CD4-positive, alpha-beta T cell treated with Interleukin-6 at 100 ng/mL for 8 hours (primary cell): ENCODE measurements at places on chromosomes 2 and 18.
A peak's percentile ranks its signal among the peaks of the same experiment; 100 is the strongest.

GRCh38 chr2:216114382-216114713, 5.2 kb downstream of the XRCC5 start:
- no peak for DNase-seq

DNA sequence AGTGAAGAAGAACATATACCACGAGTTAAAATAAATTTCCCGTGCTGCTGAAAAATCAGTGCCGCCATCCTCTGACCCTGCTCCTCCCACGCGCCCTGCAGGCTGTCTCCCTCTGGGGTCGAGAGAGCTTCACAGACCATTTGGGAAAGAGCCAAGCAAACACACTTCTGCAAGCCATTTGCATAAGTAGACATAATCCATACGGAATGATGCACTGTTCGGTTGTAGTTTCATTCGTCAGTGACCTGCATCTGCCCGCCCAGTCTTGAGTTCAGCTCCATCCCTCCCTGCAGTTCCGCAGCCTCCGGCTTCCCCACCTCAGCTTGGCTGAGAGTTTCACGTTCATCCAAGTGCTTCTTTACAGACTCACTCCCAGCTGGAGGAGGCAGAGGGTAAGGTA, 69.6 kb downstream of the TRAPPC12 start:
- no peak for DNase-seq

DNA sequence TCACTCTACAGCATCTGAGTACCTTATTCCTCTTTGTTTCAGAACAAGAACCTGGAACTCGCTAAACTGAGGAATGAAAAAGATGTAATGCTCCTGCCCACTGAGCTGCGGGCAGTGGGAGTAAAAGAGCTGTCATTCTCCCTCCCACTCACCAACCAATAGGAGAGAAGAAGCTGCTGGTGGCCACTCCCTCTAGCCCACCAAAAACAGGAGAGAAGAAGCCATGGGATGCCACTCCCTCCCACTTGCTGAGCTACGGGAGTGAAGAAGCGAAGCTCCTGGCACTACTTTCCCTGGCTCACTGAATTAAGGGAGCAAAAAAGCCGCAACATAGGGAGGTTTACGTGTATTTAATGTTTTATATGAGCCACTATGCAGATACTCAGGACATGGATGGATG, 53.7 kb downstream of the RIT2 start:
- no peak for DNase-seq

DNA sequence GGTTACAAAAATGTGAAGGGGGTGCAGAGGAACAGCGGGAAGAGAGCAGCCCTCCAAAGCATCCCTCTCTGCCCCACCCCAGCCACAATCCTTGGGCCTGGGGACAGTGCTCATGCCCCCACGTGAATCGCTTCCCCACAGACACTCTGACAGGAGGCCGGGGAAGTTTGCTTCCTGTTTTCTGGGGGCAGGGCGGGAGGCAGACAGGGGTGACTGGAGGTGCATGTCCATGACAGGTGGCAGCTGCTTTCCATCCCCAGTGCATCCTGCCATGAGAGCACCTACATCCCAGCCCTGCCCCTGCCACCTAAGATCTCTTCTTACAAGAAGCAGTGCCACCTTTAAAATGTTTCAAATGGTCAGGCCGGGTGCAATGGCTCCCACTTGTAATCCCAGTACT, 47.2 kb upstream of the UBE2F start:
- DNase-seq: no peak

GRCh38 chr2:238704471-238705225, 143.2 kb upstream of the TWIST2 start:
- no peak for DNase-seq

- DNase-seq: peak; percentile 51
Measured at GRCh38 chr2:240437861-240438809, 2.7 kb downstream of the GPC1 start.

- no peak for DNase-seq
Measured at GRCh38 chr18:51425475-51425874, 228.0 kb upstream of the MEX3C start.

DNA sequence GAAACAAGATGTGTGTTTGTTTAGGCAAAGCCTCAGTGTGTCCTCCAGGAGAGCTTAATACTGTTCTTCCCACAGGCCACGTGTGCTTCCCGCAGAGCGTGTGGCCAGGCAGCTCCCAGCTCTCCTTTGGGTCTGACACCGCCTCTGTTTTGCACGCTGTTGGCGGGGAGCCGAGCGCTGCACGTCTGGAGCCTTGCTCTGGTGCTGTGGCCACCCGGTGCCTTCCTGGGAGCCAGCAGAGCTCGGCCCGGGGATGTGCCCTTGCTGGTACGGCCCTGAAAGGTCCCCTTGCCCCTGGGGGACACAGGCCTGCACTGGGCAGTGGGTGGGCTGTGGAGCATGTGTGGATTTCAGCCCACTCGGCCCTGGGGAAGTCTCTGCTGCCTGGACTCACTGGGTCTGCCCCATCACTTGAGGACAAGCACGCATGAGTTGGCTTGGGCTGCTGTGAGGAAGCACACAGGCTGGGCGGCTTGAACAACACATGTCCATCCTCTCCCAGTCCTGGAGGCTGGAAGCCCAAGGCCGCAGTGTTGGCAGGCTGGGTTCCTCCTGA, 160.7 kb upstream of the HDAC4 start:
- no peak for DNase-seq

- DNase-seq: no peak
Measured at GRCh38 chr18:62838475-62839098, 123.2 kb downstream of the PHLPP1 start.

DNA sequence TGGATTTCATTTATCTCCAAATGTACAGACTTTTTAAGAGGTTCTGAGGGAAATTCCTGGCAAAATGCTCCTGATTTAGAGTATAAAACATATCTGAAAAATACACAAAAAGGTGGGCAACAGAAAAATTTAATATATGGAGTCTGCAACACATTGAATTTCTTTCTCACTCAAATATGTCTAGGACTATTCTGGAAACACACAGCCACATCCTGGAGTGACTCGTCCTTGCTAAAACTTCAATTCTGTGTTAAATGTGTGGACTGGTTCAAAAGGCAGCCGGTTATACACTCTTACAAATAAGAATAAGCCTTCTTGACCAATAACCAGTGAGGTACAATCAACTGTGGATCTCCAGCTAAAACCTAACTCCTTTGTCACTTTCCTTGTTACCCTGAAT, 44.1 kb upstream of the RND3 start:
- DNase-seq: no peak

DNA sequence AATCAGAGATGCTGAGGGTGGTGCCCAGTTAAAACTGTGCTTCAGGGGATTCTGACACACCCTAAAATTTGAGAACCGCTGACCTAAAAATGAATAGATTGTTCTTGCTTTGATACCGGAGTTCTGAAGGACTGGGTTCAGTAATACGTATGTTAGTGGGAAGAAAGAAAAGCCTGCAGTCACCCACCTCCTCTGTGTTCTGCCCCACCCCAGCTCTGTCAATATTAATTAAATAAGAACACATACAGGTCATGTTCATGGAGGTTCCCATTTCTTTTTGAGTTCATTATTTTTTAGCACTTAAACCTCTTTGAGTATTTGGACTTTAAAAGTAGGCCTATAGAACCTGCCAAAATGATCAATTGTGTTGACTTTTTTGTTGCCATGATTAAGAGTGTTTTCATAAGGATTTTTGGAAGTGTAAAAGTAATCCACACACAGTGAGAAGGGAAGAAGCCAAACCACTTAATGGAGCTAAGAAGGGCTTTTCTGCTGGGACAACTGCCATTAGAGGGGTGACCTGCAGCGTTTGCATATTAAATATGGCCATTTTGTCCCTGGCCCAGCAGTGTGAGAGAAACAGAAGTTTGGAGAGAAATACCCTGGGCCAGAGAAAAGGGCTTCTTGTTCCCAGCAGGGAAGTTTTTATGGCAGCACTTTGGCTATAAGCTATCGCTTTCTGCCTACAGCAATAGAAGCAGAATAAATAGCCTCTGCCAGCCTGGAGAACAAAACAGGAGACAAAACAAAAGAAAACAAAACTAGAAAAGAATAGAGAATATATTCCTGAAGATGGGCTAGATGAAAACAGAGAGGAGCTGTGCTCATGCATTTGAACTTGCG, 80.7 kb upstream of the RNF152 start:
- DNase-seq: no peak

DNA sequence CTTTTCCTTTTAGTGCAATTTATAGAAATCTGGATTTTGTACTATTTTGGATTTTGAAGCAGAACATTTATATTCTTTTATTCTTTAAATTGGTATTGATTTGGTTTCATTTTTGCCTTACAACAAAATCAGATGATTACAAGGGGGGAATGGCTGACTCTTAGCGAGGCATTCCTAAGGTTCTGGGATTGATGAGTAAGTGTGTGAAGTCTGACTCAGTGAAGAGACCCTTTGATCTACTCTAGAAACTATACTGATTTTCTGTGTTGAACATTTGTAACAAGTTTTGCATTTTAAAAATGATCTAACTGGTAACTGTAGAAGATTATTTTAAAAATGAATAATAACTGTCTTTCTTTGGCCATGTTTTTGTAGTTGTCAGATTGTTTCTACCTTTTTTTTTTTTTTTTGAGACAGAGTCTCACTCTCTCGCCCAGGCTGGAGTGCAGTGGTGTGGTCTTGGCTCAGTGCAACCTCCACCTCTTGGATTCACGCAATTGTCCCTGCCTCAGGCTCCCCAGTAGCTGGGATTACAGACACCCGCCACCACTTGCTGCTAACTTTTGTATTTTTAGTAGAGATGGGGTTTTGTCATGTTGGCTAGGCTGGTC, 48.7 kb downstream of the TTC39C start:
- no peak for DNase-seq

GRCh38 chr2:201854841-201855240, 48.5 kb downstream of the CDK15 start:
- no peak for DNase-seq

DNA sequence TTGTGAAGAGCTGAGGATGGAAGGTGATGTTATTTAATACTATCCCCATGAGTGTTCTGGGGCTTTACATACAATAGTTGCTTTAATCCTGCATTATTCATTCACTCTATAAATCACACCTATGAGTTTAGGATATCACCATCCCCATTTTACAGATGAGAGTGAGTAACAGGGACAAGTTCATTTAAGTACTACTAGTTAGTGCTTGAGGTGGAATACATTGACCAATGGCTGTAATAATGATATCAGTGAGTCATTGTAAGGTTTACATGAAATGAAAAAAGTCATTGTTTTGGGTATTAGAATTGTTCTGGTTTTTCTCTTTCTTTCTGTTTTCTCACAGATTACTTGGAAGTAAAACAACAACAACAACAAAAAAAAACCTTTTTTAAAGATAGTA, 42.5 kb downstream of the TANC1 start:
- DNase-seq: no peak

- no peak for DNase-seq
Measured at GRCh38 chr18:44452346-44452745, 228.3 kb upstream of the SETBP1 start.

GRCh38 chr18:10508591-10508990, 17.2 kb upstream of the NAPG start:
- no peak for DNase-seq

GRCh38 chr2:178195390-178196166, 1.3 kb downstream of the OSBPL6 start:
- DNase-seq: no peak

GRCh38 chr18:55246278-55246677, 287.0 kb upstream of the CCDC68 start:
- no peak for DNase-seq

DNA sequence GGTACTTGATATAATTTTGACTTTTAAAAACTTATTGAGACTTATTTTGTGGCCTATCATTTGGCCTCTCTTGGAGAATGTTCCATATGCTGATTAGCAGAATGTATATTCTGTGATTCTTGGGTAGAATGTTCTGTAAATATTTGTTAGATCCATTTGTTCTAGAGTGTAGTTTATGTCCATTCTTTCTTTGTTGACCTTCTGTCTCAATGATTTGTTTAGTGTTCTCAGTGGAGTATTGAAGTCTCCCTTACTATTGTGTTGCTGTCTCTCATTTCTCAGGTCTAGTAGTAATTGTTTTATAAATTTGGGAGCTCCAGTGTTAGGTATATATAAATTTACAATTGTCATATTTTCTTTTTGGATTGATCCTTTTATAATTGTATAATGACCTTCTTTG, 349.6 kb upstream of the CWC22 start:
- no peak for DNase-seq

- DNase-seq: no peak
Measured at GRCh38 chr2:11746807-11747459, 501 bp downstream of the LPIN1 start.

DNA sequence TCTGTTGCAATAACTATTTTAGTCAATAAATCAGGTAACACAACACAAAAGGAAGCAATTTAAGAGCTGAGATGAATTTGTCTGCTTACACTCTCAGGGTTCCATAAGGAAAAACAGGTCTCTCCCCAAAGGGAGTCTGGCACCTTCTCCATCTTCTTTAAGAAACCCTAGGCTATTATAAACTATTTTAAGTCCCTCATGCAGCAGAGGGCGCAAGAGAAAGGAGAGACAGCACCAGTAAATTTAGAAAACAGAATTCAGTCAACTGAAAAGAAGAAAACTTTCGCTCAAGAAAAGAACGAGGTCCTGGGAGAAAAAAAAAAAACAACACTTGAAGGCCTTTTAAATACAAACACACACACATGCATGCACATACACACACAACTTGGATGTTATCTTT, 19.1 kb downstream of the SULT1C4 start:
- DNase-seq: no peak

DNA sequence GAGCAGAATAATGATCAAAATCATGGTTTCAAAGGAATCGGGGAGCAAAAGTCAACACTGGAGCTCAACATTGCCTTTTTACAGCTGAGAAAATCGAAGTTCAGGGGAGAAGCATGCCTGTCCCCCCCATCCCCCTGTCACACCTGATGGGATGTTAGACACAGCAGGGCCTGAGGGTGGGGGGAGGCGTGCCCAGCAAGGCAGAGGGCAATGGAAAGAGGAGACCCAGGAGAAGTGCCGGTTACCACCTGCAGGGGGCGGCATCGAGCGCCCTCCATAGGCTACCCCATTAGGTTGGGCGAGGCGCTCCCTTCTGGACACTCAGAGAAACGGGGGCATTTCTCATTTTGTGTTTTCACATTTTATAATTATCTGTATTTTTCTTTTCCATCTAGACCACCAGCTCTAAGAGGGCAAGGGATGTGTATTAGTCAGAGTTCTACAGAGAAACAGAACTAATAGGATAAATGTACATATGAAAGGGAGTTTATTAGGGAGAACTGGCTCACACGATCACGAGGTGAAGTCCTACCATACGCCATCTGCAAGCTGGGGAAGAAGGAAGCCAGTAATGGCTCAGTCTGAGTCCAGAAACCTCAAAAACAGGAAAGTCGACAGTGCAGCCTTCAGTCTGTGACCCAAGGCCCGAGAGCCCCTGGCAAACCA, 271.3 kb downstream of the LRATD1 start:
- DNase-seq: no peak

GRCh38 chr18:56086786-56087185, 498.8 kb upstream of the TCF4 start:
- no peak for DNase-seq

DNA sequence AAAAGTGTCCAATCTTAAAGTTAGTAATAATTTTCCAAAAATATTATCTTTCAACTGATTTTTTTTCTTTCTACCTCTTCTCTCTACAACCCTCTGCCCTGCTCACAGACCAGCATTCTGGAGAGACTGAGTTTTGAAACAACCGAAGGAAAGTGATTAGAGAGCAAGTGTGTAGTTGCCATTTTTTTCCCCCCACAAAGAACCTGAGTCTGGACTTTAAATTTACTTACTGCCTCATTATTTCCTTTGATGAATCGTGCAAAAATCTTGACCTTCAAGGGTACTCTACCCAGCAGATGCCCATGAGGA, 63.4 kb upstream of the NEUROD1 start:
- DNase-seq: no peak

- no peak for DNase-seq
Measured at GRCh38 chr2:106534471-106534870, 47.3 kb downstream of the CD8B2 start.

GRCh38 chr18:74478880-74479279, 17.3 kb upstream of the CNDP2 start:
- DNase-seq: no peak
